ENCODE measurements at places on chromosomes 1 and 21. TPM values are rescaled to one million over a fixed set of nuclear protein-coding genes. Genes with fewer than 3 reads are reported as not detected.

Gene CD5L
- not detected for total RNA-seq

Gene LEMD1
- total RNA-seq = 1.5 TPM

Gene CELA2B
- total RNA-seq = not detected

Gene CD160
- not detected for total RNA-seq

Gene SLC1A7
- total RNA-seq = 2.4 TPM

Gene TMEM167B
- total RNA-seq = 22.3 TPM

Gene MMEL1
- not detected for total RNA-seq

Gene CELA3A
- total RNA-seq = not detected

Data from H4 (cell line).